ENCODE measurements at places on chromosomes 5 and 9.

DNA sequence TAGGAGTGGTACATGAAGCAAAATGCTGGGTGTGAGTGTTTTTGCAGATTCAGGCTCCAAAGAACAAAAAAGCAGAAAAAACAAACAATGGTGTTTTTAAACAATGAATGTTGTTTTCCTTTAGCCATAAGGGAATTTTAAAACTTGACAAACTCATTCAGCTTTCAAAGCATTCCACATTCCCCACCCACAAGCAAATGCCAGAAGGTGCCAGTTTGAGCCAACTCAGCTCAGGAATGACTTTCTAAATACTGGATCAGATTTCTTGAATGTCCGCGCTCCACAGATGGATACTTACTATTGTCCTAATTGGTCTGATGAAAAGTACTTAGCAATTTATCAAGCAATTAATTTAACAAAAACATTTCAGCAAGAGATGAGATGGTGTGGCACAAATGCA is 12.9 kb upstream of the MOB3B start:
- DNase-seq = no peak

GRCh38 chr9:134575103-134575900 is 66.3 kb upstream of the COL5A1 start:
- no peak for DNase-seq

GRCh38 chr9:76629205-76629990 is 134.8 kb upstream of the PCA3 start:
- no peak for DNase-seq

GRCh38 chr9:127277770-127278169 is 13.2 kb downstream of the GARNL3 start:
- DNase-seq = no peak

- no peak for DNase-seq
Observed at GRCh38 chr5:88675168-88675707, 207.7 kb downstream of the MEF2C start.

GRCh38 chr9:128863647-128864046 is 18.1 kb downstream of the KYAT1 start:
- DNase-seq = peak; percentile 55

GRCh38 chr5:119341452-119342349 is 14.1 kb upstream of the TNFAIP8 start:
- no peak for DNase-seq

- no peak for DNase-seq
Observed at GRCh38 chr5:147670815-147671214, 111.7 kb downstream of the JAKMIP2 start.

DNA sequence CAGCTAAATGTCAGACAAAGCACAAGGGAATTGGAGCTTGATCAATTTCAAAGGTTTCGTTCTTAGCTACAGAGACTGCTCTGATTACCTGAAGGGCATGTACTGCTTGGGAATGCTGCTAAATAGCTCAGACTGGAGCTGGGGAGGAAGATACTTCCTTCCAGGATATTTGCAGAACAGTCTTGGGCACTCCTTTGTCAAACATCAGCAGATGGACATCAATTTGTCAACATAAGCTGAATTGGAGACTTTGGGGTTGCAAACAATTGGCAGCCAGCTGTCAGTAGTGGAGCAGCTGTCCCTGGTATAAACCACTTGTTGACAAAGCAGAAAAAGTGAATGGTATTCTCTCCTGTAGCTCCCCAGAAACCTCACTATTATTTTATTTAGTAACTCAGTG is 182.0 kb downstream of the CCDC192 start:
- no peak for DNase-seq

- DNase-seq = no peak
Observed at GRCh38 chr5:7474821-7475403, 79.0 kb downstream of the ADCY2 start.

DNA sequence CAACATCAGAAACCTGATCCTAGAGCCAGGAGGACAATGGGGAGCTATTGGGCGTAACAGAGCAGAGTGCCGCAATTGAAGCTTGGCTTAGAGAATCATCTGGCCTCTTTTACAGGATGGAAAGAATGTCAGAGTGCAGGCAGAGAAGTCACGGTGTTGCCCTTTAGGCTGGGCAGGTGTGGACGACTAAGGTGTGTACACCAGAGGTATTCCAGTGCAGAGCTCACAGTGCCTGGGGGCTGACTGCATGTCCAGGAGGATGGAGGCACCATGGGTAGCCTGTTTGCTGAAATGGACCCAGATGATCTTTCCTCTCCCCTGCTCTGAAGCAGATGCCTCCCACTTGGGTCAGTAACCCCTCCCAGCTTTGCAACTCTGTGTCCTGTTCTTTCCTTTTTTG is 48.9 kb upstream of the TBC1D2 start:
- no peak for DNase-seq

- DNase-seq = no peak
Observed at GRCh38 chr9:4012441-4012840, 287.4 kb downstream of the GLIS3 start.

DNA sequence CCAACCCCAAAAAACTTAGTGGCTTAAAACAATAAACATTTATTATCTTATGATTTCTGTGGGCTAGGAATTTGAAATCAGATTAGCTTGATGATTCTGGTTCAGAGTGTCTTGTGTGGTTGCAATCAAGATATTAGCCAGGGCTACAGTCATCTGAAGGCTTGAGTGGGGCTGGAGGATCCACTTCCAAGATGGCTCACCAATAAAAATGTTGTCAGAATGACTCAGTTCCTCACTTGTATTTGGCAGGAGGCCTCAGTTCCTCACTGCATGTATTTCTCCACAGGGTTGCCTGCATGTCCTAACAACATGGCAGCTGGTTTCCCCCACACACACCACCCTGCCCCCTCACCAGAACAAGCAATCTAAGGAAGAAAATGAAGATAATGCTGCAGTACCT is 98.2 kb upstream of the NIPBL start:
- DNase-seq = no peak

GRCh38 chr9:132311978-132312377 is 42.8 kb downstream of the SETX start:
- DNase-seq = no peak

Data from NCI-H460 (cell line).